ENCODE measurements at places on chromosomes 1 and 21.

DNA sequence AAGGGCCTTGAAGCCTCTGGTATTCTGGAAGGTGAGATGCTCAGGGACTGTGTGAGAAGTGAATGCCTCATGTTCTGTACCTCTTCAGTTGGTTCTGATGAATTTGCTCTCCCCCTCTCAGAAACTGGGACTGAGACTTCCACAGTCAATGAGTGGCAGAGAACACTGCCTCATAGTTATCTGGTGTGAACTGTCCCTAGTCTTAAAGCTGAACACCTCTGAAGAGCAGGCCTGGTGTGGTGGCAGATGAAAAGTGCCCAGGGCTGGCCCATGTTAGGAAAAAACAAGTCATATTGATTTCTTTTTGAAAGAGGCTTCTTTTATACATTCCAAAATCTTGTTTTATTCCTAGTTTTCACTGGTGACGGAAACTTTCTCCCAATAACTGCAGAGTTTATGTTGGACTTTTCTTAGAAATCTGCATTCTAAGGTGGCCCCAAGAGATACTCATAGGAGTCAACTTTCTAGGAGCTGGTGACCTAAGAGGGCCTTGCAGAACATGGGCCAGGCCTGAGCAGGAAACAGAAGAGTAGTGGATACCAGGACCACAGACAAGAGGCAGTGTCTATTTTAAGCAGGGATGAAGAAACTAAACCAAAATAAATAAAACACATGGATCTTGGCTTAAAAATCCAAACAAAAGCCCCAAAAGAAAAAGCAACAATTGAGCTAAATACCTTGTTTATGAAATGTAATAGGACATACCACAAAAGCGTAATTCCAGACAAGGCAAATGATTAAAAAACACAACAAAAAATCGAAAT, 19.5 kb downstream of the DUSP10 start:
- no peak for DNase-seq

DNA sequence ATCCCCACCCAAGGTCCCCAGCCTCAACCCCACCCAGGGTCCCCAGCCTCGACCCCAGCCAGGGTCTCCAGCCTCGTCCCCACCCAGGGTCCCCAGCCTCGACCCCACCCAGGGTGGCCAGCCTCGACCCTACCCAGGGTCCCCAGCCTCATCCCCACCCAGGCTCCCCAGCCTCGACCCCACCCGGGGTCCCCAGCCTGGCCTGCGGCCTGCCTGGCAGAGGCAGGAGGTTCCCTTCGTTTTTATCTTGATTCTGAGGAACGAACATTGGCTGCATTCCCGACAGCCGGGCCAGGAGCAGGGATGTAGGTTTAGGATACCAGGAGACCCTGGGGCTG, 3.4 kb upstream of the PDE9A start:
- DNase-seq = no peak

DNA sequence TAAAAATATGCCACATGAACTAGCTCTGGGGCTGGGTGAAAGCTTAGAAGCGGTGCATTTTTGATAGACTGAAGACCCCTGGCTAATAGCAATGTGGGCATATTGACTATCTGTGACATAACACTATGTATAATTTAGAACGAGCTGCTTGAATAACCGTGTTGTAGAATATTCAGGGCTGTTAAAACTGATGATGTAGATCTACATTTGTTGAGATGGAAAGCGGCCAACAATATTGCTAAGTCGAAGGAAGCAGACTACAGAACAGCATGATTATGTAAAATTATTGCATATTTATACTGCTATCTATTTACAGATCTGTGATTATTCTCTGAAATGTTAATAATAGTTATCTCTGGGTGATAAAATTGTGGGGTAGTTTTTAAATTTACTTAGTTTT, 41.1 kb upstream of the BCL10 start:
- DNase-seq = peak; percentile 60

GRCh38 chr1:35588197-35588910, 15.2 kb downstream of the TFAP2E start:
- DNase-seq = no peak

- peak; percentile 11 for DNase-seq
These were observed 127.3 kb upstream of the ADGRL4 start for GRCh38 chr1:79133774-79134364.

DNA sequence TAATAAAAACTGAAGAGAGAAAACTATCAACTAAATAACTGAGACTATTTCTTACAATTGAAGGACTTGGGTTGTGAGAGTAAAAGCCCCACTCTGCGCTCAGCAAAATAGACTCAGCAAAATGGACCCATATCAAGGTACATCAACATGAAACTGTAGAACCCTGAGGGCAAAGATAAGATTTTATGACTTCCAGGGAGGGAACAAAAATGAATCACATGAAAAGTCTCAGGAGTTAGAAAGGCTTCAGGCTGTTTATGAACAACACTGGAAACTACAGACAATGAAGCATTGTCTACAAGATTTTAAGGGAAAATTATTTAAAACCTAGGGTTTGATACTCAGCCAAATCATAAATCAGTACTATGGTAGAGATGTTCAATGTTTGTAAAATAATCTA, 434.3 kb downstream of the PTPRC start:
- no peak for DNase-seq

- DNase-seq = no peak
These were observed 58.2 kb downstream of the BCAR3 start for GRCh38 chr1:93623436-93623835.

DNA sequence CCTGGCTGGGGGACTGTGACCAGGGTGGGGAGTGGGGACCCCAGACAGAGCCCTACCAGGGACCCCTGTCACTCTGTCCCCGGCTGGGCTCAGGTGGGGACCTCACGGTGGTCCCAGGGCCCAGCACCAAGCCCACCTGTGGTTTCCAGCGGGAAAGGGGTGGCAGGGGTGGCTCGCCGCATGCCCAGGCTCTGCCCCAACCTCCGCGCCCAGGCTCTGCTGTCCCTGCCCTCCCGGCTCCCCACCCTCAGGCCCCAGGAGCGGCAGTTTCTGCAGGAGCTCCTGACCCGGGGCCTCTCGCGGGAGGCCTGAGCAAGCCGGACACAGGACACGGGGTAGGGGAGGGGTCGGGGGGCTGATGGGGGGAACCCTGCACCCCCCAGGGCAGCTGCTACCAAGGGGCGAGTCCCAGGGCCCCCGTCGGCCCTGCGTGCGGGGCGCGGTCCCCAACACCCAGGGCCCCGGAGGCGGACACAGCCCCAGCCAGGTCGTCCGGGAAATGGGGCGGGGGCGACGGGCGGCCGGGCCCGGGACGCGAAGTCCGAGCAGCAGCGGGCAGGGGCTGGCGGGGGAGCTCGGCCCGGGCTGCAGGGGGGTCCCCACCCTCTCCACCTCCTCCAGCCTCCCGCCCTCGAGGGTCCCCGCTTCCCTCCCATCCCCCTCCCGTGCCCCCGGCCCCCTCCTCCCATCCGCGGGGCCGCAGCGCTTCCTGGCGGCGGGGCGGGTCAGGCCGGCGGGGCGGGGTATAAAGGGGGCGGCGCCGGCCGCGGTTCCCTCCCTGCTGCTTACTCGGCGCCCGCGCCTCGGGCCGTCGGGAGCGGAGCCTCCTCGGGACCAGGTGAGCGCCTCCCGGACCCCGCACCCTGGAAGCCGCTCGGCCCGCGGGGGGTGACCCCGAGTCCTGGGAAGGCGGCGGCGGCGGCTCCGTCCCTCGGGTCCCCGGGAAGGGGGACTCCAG, at the start of gene COL6A2:
Gene COL6A2 (plus strand): TSS at position 777 of the 958 bp plus-strand sequence.
- DNase-seq = peak; percentile 65

- no peak for DNase-seq
These were observed 1.8 kb downstream of the SWT1 start for GRCh38 chr1:185158800-185159199.

DNA sequence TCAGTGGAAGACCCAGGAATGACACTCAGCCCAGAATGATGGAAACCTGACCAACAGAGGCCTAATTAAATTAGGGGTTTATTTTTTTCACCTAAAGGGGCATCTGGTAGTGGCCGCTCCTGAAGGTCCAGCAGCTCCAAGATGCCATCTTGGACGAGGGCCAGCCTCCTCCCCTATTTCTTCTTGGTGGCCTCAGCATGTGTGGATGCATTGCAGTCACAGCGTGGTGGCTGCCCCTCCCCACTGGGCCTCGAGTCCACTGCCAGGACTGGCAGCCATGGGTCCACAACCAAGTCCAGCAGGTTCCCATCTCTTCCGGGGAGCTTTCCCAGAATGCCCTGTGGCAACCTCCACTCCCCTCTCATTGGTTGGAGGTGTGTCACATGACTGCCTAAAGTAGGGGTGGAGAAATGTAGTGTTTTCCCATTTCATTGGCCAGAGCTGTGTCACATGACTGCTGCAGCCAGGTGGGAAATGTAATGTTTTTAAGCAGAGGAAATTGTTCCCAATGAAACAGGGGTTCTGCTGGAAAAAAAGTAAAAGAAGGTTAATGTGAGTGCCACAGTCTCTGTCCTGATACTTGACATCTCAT, 628.2 kb downstream of the PTPRU start:
- no peak for DNase-seq

- DNase-seq = peak; percentile 19
These were observed 5.8 kb downstream of the TTC13 start for GRCh38 chr1:230972855-230973271.

DNA sequence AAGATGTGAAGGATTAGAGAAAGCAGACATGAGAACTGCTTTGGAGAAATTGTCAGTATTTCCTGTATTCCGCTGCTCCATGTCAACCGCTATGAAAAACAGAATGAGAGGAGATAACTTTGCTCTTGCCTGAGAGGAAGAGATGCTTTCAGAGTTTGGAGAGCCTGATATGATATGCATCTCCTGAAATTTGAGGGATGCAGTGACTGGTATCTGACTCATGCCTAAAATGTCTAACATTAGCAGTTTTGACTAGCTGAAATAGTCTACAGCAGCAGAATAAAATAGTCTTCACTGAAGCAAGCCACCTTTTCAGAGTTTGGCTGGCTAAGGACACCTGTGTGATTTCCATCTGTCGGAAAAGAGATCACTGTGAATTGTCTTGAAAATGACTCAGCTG, 165.8 kb upstream of the LRRC7 start:
- no peak for DNase-seq

GRCh38 chr21:37032877-37033471, 26.5 kb downstream of the RIPPLY3 start:
- peak; percentile 84 for DNase-seq

- no peak for DNase-seq
These were observed 198.8 kb upstream of the C8B start for GRCh38 chr1:57164584-57164983.

DNA sequence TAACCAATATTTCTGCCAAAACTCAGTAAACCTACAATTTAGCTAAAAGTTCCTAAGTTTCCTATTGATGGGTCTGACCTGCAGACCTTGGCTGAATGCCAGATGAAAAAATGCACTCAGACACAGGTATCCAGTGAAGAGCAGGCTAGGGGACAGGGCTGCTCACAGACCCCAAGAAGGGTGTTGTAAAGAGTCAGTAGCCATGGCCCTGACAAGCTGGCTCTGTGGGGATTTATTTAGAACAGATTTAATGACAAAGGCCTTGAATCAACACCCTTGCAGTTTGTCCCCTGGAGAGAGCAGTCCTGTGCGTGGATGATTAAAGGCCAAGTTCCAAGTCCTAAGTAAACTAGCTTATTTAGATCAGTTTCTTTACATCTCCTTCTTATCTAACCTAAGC, 1243.2 kb upstream of the ADGRL4 start:
- no peak for DNase-seq

- DNase-seq = no peak
These were observed 43.3 kb upstream of the KCNQ4 start for GRCh38 chr1:40740039-40740996.

- DNase-seq = peak; percentile 42
These were observed 276.9 kb upstream of the SNX7 start for GRCh38 chr1:98384461-98385141.
